ENCODE measurements at places on chromosomes 2 and 18.
A peak's percentile ranks its signal among the peaks of the same experiment; 100 is the strongest.

- peak; percentile 45 for DNase-seq
Observed at GRCh38 chr2:84077496-84077895, 381.6 kb downstream of the SUCLG1 start.

DNA sequence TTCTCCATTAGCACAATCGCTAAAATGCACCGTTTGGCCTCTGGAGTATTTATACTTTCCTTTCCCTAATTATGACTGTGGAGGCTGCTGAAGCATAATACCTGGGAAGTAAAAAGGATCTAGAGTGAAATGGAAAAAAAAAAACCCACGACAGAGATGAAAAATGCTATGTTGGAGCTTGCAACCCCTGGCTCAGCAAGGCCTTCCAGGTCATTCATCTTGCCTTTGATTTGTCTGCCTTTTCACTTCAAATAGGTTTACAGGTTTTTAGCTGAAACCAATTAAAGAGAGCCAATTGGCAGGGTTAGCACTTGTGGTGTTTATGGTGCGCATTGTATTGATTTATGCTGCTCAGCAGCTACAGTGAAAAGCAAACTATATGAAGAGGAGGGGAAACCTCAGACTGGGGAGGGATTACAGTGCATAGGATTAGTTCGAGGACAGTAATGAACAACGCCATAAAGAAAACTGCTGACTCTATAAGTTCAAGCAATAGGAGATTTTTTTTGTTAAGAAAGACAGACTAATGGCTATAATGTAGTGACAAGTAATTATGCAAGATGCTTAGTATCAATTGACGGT is 347.9 kb downstream of the MEIS1 start:
- DNase-seq: no peak

DNA sequence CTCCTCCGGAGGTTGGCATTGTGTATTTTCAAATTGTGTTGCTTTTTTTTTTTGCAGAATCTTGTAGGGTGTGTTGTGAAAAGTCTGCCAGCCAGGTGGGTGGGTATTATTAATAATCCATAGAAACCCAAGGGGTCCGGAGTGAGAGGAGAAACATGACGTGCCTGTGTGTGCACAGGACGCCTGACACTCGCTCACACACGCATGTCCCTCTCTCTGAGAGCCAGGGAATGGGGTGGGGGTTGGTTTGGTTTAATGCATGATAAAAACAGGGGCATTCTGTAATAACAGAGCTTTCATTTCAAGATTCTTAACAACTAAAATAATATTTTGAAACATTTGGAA is 224.8 kb downstream of the FAM210A start:
- no peak for DNase-seq

DNA sequence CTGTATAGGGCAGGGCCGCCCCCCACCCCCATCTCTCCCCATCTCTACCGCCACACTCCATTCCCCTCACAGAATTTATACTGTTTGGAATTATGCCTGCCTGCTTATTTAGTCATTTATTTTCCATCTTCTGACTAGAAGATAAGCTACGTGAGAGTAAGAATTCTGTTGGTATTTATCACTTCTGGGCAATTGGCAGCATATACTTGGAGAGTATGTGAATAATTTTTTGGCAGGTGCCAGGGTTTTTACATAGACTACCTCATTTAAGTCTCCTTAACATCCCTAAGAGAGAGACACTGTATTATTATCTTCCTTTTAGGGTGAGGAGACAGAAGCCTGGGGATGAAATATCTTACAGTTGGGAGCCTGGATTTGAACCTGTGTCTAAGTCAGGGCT is 45.0 kb downstream of the SLC4A1AP start:
- DNase-seq: no peak

- no peak for DNase-seq
Observed at GRCh38 chr2:17583166-17583565, 42.7 kb downstream of the VSNL1 start.

- DNase-seq: no peak
Observed at GRCh38 chr2:99662761-99663341, 173.0 kb upstream of the REV1 start.

- no peak for DNase-seq
Observed at GRCh38 chr2:82342356-82342755, 2037.8 kb upstream of the LRRTM1 start.

- DNase-seq: no peak
Observed at GRCh38 chr2:68561372-68561771, 82.0 kb upstream of the PROKR1 start.

GRCh38 chr18:48719974-48720654 is 181.3 kb downstream of the CTIF start:
- DNase-seq: peak; percentile 74

- no peak for DNase-seq
Observed at GRCh38 chr2:72139471-72139873, 8.2 kb downstream of the CYP26B1 start.

DNA sequence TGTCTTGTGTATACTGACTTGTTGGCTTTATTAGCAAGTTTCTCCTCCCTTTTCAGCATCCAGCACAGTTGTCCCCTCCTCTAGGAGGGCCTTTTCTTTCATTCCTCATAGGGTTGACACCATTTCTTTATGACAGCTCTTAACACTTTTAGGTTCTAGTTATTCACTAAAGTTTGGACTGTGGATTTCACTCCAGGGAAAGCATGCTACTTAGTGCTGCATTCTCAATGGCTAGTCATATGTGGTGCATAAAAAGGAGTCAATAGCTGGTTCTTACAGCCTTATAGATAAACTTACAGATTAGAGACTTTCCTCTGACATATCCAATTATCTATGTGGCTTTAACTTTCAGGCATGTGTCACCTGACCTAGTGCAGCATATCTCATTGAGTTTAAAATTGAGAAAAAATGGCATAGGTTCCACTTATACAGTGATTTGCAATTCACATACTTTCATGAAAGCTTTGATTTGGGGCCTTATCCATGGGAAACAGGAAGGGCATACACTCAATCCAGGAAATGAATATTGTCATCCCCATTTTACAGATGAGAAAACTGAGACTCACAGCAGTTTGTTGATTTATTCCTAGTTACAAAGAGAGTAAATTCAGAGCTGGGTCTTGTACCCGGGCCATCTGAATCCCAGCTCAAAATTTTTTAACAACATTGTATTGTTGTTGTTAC is 289.7 kb downstream of the LPIN1 start:
- no peak for DNase-seq

DNA sequence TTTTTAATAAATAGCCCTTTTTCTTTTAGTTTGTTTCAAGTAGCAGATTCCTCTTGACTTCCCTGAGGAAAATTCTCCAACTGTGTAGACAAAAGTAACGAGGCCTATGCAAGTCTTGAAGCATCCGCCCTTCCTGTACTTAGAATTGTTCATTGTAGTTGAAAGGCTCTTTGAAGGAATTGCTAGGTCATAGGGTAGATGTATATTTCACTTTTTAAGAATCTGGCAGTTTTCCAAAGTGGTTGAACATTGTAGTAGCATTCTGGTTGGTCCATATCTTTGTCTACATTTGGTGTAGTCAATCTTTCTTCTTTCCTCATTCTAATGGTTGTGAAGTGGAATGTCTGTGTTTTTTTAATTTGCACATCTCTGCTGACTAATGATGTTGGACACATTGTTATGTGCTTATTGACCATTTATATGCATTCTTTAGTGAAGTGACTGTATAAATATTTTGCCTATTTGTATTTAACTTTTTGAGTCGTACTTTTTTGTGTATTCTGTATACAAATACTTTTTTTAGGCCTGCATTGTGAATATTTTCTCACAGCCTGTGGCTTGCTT is 5.6 kb upstream of the SERPINB11 start:
- no peak for DNase-seq

- no peak for DNase-seq
Observed at GRCh38 chr18:58896268-58896667, 31.6 kb downstream of the ZNF532 start.

GRCh38 chr2:66437691-66438497 is 3.0 kb downstream of the MEIS1 start:
- DNase-seq: peak; percentile 45

- DNase-seq: no peak
Observed at GRCh38 chr18:48391868-48392267, 17.3 kb downstream of the ZBTB7C start.

DNA sequence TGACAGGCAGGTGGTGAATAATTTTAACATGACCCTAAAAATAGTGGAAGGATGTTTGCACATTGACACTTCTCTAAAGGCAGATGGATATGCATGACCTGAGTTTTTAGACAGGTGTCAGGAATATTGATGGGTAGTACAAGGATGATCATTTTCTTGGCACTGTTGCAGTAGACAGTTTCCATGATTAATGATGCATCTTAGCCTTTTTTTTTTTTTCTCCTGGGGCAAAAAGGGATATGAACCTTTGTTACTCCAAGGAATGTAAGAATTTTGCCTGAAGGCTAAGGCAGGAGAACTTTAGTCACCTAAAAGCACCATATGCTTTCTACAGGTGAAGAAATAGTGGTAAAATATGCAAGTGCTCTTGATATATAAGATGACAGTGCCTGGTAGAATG is 136.3 kb upstream of the CAVIN2 start:
- no peak for DNase-seq

GRCh38 chr2:48328159-48328809 is 201.7 kb upstream of the STON1 start:
- DNase-seq: no peak

GRCh38 chr2:173823543-173823939 is 141.6 kb downstream of the SP3 start:
- no peak for DNase-seq

- peak; percentile 13 for DNase-seq
Observed at GRCh38 chr2:9102861-9103662, 99.6 kb upstream of the MBOAT2 start.

DNA sequence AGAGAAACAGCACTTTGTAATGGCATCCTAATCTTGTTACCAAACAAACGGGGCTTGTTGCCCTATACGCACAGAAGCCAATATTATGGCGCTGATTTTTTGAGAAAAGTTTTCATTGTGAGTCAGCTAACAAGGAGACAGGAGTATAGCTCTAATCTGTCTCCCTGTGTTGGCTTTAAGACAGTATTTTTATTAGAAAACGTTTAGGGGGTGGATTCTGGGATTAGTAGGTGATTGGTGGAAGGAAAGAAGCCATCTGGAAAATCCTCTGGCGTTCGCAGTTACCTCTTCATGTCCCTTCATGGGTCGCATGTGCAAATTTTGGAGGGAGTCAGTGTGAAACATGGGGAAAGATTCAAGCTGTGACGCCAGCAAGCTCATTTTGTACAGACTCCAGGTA is 698 bp upstream of the TMEM237 start:
- DNase-seq: no peak

- DNase-seq: no peak
Observed at GRCh38 chr2:20557635-20558034, 93.3 kb downstream of the HS1BP3 start.

DNA sequence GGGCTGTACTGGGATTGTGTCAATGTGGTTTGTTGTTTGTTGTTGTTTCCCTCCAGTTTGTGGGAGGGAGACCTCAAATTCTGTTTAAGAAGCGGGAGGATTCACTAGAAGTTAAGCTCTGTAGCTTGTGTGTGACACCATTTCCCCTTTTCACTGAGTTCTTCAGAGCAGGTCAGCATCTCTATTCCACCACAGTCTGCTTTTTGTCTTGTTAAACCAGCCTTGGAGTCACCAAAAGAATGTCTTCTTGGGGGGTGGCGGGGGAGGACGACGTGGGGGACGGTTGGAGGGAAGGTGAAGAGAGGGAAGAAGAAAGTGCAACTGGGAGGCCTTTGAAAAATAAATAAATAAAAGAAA is 2.3 kb upstream of the BCL11A start:
- no peak for DNase-seq

All from hematopoietic multipotent progenitor cell treated with erythropoietin and hydrocortisone succinate and interleukin-3 and kit ligand, for 8 days (in vitro differentiated cells).